ENCODE measurements at places on chromosomes 4 and X. TPM values are rescaled to one million over a fixed set of nuclear protein-coding genes. Genes with fewer than 3 reads are reported as not detected.

The CT45A7 gene
- not detected for polyA plus RNA-seq

The NXF2B gene
- not detected for polyA plus RNA-seq

The RBM46 gene
- 0.22 TPM for polyA plus RNA-seq

The PCDH10 gene
- 0.01 TPM for polyA plus RNA-seq

The HELQ gene
- polyA plus RNA-seq, result 5.7 TPM

The LRP2BP gene
- polyA plus RNA-seq, result 0.34 TPM

The SPACA5 gene
- 0.15 TPM for polyA plus RNA-seq

The XKRX gene
- 0.06 TPM for polyA plus RNA-seq

The CT45A2 gene
- not detected for polyA plus RNA-seq

The MAGIX gene
- 3.3 TPM for polyA plus RNA-seq

The PNMA6F gene
- not detected for polyA plus RNA-seq

The GSX2 gene
- polyA plus RNA-seq, result not detected

The ADH1B gene
- polyA plus RNA-seq, result 3,622 TPM

The SPATA18 gene
- 0.47 TPM for polyA plus RNA-seq

The MID2 gene
- 6.5 TPM for polyA plus RNA-seq

The C4orf54 gene
- not detected for polyA plus RNA-seq

The FGF13 gene
- 6.1 TPM for polyA plus RNA-seq

The GLOD5 gene
- polyA plus RNA-seq, result 0.22 TPM

The ZDHHC15 gene
- polyA plus RNA-seq, result 1.0 TPM

The TMPRSS11D gene
- not detected for polyA plus RNA-seq

The ITM2A gene
- polyA plus RNA-seq, result 65.4 TPM

The AKAP4 gene
- not detected for polyA plus RNA-seq

The MAGEE1 gene
- 1.8 TPM for polyA plus RNA-seq

The ATOH1 gene
- not detected for polyA plus RNA-seq

The IGSF1 gene
- polyA plus RNA-seq, result 0.30 TPM

The NR0B1 gene
- 1.4 TPM for polyA plus RNA-seq

The PLP1 gene
- 1.4 TPM for polyA plus RNA-seq

The IGFBP7 gene
- polyA plus RNA-seq, result 699 TPM

The USP26 gene
- polyA plus RNA-seq, result not detected

The ZAR1 gene
- not detected for polyA plus RNA-seq

The RAB9A gene
- polyA plus RNA-seq, result 14.2 TPM

The ZNF630 gene
- polyA plus RNA-seq, result 1.2 TPM

All from adipose tissue (tissue), 3 donors.